GM13977 (cell line): ENCODE measurements at places on chromosomes 6 and 20.

DNA sequence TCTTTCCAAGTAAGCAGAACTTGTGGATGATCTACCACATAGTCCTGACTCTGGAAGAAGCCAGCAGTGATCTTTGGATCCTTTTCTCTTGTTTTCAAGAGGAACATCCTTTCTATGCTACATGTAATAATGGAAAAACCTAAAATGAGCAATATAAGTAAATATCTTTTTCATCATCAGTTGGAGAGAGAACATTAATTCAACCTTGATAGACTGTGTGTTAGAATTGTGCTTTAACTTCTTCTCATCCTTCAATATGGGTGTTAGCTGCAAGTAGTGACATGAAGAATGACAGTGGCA lies 65.6 kb upstream of the IFNGR1 start:
- DNase-seq: no peak

DNA sequence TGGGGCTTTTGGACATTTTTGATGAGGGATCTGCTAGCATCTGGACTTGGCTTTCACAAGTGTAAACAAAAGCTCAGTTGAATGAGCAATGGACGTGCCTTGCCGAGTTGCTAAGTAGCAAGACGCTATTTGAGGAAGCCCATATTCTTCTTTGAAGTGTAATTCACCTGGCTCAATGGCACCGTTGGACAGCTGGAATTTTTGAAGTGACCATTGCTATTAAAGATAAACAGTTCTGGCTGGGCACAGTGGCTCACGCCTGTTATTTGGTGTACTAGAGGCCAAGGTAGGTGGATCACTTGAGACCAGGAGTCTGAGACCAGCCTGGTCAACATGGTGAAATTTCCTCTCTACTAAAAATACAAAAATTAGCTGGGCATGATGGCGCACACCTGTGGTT lies 88.8 kb upstream of the SOX4 start:
- DNase-seq: no peak

- no peak for DNase-seq
Observed at GRCh38 chr6:170605574-170606259, 21.3 kb upstream of the PDCD2 start.

DNA sequence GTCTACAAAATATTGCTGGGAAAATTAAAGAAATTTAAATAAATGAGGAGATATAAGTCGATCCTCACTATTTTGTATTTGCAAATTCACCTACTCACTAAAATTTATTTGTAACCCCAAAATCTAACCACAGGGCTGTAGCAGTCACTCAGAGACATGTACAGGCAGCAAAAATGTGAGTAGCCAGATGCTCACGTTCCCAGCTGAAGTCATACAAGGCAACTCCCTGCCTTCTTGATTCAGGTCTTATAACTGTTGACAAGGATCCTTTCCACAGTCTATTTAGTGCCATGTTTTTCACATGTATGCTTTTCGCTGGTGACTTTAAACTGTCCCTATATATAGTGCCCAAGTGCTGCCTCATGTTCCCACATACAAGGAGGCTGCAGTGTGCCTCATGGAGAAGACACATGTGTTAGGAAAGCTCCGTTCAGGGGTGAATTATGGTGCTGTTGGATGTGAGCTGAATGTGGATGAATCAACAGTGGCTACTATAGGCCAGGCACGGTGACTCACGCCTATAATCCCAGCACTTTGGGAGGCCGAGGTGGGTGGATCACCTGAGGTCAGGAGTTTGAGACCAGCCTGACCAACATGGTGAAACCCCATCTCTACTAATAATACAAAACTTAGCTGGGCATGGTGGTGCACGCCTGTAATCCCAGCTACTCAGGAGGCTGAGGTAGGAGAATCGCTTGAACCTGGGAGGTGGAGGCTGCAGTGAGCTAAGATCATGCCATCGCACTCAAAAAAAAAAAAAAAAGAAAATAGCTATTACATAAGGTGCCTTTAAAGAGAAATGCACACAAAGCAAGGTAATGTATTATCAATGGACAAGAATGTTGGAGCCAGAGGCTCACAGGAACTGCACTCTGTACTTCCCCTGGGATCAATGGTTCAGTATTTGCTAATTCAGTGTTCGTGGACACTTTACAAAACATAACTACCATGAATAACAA lies 55.3 kb downstream of the STK35 start:
- no peak for DNase-seq

GRCh38 chr6:37684801-37685200 lies 12.9 kb downstream of the MDGA1 start:
- DNase-seq: no peak

GRCh38 chr6:125904871-125905270 lies 51.7 kb upstream of the HINT3 start:
- DNase-seq: peak; percentile 16
